Stimulated activated CD8-positive, alpha-beta memory T cell treated with anti-CD3 and anti-CD28 coated beads, Interleukin-15, amount 100 ng/mL, for 4 hours (primary cell): ENCODE measurements at places on chromosomes 7 and 10.

DNA sequence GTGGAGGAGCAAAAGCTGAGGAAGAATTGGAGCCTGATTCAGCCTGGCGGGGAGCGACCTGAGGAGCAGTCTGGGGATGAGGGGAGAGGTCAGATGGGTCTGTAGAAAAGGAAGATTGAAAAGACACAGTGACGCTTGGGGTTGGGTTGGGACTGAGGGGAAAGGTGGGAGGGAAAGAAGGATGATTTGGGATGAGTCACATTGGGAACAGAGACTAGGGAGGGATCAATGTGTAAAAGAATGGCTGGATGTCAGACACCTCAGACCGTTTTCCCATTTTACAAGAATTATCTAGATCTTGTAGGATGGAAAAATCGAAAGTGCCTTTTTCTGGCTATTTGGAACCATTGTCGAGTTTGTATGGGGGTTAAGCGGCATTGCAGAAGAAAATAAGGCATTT is 1076.5 kb downstream of the DNAJB9 start:
- DNase-seq: no peak

DNA sequence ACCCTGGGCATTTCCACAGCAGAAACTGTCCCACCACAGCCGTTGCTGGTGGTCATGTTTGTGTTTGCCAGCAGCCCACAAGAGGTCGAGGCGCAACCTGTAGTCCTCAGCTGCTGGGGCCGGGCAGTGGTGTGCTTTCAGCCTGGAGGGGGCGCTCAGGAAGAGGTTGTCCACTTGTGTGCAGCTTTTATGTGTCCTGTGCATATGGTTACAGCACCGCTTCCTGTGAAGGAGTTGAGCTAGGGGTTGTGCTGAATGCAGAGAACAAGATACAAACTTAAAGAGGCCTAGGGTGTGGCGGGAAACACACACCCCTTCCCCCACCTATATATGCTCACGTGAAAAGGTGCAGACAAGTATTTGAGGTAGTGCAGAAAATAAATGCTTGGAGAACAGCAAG is 29.5 kb upstream of the PFKFB3 start:
- DNase-seq: no peak

DNA sequence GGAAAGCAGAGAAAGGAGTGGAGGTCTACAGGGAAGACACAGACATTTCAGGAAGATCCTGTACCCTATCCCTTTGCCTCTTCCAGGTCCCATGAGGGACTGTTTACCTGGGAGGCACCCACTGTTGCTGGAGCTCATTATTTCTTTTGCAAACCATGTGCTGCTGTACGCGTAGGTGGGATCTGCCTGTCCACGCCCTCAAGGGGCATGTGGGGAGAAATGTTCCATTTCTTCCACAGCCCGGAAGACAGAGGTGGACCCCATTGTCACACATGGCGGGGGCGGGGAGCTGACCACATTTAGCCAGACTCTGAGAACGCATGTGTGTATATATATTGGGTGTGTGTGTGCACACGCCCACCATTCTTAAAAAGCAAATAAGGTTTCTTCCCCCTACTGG is 2.0 kb downstream of the PLXNA4 start:
- DNase-seq: no peak

DNA sequence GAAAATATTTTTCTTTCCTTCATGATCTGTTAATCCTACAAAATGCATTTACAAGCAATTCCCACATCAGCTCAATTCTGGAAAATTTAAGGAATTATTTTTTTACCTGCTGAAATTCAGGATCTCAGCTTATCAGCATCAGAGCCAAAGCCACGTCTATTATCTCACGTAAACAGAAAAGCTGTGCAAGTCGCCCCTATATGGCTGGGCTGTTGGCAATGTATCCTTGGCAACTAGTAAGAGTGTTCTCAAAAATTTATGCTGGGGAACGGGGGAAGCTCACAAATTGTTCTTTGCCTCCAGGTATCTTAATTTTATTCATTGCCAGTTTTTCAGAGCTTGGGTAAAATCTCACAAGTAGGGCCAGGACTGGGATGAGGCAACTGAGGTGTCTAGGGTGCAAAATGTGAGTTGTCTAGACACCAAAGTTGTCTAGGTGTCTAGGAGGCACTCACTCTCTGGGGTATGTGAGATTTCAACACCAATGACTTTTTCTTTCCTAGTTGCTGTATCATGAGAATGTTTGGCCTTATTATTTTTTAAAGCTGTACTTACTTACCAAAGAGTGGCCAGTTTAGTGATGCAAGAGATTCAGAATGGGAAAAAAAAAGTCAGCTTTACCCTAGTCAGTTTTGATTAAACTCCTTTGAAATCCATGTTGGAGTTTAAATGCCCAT is 5.1 kb downstream of the GSTO2 start:
- DNase-seq: no peak

DNA sequence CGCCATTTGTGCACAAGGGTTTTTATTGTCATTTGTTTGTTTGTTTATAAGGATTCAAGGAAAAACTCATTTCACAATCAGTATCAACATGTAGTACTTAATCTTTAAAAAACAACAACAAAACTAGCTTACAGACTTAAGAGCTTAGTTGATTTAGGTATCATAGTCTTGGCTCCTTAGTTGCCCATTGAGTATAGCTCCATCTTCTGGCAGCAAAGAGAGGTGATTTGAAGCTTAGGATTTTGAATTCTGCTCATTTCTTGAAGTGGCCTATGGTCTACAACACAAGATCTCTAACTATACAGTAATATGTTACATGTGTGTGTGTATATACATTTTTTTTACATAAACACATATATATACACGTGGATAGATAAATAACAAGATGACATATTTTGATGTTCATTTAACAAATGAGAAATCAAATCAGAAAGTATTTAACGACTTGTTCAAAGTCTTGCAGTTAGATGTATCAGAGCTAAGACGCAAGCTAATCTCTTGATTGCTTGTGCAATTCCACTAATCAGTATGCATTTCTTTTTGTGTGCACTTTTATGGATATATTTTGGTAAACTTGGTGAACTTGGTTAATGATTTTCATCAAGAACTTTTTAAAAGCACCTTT is 307.3 kb downstream of the CAMK1D start:
- DNase-seq: no peak

DNA sequence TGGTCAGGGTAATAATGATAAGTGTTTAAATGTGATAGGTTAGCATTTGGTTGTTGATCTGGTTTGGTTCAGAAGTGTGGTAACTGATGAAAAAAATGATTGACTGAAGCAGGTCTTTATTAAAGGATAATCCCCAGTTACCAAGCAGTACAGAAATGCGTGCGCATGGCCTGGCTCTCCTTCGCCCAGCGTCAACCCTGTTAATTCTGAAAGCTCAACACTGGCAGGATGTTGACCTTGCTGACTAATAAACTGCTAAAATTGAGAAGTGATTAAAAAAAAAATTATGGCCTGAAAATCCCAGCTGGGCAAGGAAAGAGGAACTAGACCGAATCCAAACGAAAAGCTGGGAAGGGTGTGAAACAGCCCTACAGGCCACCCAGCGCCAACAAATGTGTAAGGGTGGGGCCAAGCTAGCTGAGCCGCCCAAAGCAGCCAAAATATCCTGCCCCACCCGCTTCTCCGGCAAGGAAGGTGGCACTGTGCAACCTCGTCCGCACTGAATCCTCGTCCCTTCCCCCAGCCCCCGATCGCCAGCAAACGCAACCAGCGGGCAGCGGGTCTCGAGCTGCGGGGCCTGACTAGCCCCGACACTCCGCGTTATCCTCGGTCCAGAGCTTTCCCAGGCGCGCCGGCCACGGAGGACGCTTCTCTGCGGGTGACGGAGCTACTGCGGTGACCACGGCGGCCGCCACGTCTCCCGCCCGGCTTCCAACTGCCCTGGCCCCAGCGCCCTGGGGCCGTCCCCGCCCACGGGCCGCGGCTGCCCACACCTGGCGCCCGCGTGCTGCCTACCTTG is 561 bp downstream of the SHTN1 start:
- no peak for DNase-seq

DNA sequence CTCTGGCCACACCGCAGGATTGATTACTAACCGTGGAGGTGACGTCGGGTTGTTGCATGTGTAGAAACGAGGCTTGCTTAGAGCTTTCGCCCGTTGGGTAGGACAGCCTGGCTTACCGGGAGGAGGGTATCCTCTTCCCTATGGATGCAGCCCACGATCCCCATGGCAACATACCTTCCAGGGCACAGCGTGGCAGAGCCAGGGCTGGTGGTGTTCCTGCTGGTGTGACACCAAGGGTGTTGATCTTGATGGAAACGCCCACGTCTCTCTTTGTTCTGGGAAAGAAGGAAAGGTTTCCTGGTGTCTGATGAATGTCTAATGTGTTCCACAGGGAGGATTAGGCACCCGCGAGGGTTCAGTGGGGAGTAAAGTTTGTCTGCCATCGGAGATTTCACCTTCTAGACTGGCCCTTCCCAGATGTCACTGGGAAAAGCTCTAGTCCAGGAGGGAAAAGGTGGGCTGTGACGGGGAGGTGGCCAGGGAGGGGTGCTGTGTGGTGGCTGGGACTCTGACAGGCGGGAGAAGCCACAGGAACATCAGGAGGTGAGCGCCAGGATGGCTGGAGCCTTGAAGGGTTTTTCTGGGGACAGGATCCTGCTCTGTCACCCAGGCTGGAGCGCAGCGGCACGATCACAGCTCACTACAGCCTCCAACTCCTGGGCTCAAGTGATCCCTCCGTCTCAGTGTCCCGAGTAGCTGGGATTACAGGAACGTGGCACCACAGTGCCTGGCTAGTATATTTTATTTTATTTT is 102.1 kb downstream of the CUX1 start:
- DNase-seq: no peak

DNA sequence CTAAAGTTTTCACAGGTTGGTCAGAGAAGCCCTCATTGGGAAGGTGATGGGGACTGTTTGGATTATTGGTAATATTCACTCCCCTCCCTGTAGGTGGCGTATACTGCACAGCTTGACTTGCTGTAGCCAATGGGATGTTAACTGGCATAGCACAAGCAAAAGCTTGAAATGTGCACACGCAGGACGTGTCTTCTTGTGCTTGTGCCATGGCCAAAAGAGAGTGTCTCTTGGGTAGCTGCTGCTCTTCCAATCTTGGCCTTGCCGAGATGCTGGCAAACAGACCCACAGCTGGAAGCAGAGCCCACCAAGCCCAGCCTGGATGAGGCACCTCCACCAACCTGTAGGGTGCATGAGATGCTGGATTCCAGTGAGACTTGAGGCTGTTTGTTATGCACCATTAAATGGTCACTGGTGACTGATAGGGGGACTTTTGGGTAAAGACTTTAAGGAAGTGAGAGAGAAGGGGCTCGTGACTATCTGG is 266.0 kb downstream of the GRID1 start:
- DNase-seq: no peak

GRCh38 chr10:89093728-89094127 is 103.1 kb downstream of the FAS start:
- no peak for DNase-seq

GRCh38 chr7:155836216-155837125 is 24.2 kb upstream of the SHH start:
- DNase-seq: no peak

GRCh38 chr10:71974489-71975021 is 10.4 kb downstream of the CHST3 start:
- peak; percentile 15 for DNase-seq

- no peak for DNase-seq
Measured at GRCh38 chr7:139340808-139341057, 404 bp upstream of the FMC1 start.

DNA sequence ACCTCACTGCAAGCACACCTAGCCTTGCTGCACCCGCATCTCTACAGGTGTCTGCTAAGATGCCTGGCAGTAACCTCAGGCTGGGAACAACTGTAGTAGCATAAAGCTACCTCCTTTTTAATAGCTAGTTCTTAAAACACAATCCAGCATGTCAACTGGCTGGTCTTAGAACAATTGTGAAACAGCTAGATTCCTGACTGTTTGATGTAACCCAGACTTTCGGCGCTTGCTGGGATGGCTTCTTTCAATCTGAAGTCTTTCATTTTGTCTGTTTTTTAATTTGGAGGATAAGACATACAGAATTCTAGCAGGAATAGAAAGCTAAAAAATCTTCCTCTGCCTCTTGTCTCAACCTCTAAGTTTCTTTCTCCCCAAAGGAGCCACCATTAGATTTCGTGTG is 59.8 kb downstream of the GSDME start:
- DNase-seq: no peak

DNA sequence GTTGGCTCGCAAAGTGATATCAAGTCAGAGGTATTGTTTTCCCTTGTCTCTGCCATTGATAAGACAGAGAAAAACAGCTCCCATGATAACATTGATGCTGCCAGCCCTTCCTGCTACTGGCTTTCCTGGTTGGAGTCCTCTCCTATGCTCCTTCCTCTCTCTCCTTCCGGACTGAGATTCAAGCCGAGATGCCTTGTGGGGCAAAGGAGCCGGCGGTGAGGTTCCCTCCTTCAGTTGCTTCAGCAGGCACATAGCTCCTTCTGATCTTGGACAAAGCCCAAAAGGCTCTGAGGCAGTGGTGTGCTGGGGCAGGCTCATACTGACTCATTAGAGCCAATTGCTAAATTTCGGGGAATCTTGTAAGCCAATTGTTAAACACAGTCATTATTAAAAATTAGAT is 8.8 kb upstream of the ZCCHC24 start:
- DNase-seq: no peak

DNA sequence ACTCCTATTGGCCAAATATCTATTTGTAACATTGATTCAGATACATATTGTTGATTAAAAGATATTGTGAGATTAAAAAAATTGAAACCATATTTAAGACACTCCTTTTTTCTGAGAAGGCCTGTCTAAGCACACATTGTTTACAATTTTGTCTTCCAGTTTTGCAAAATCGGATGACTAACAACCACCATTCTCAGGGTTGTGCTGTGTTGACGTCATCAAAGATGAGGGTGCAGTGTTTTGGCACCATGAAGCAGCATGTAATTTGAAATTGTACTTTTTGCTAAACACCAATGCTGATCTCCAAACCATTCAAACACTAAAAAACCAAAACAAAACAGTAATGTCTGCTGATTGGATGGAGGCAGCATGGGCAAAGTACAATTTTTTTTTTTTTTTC is 7.4 kb downstream of the CREB5 start:
- no peak for DNase-seq

- no peak for DNase-seq
Measured at GRCh38 chr10:75924309-75924902, 493.0 kb downstream of the LRMDA start.
